ENCODE measurements at places on chromosomes 7 and 10.

- no peak for DNase-seq
Measured at GRCh38 chr7:72078856-72079255, 333.3 kb downstream of the CALN1 start.

DNA sequence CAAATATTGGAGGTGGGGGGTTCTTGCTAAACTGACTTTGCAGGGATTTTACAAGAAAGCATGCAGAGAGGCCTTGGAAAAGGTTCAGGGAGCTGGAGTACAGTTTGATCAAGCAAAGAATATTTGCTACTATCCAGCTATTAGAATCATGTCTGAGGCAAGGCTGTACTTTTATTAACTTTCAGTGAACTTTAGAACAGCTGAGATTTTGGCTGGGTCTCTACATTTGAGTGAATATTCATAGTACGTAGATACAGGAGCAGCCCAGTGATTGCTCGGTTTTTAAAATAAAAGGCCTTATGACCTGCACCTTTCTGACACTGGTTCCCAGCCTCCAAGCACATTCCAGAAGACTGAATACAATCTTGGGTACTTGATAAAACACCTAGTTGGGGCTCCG, 496.8 kb upstream of the AKR1E2 start:
- no peak for DNase-seq

DNA sequence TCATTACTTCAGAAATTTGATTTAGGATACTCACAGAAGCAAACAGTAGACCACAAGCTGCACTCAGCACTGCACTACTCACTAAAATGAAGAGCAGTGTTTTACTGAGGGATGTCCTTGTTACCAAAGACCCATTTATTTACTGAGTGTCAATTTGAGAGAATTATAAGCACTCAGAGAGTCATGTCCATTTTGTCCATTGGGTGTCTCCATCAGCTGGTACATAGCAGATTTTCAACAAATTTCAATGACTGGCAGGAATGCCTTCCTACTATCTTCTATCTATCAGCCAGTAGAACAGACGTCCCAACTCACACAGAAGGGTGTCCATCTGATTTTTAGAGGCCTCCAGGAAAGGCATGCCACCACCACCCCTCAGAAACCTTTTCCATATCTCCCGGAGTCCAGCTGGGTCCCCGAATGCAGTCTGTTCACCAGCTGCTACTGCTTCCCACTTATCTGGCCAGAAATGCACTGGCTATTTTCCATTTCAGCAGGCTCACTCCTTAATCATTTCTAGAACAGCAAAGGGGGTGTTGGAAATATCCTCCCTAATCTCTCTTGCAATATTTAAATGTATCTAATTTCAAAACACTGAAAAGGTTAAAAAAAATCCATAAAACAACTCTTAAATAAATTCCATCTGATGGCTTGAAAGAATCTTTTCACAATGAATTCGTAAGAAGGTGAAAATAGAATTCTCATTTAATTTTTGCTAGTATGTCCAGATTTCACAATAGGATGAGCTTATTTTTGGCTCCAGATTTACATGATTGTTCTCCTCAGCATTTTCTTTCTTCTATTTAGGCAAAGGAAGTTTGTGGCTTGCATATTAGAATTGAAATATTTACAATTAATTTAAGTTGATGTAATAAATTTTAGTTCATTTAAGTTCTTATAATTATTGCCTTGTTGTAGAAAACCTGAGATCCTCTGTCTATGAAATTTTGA, 1164.0 kb upstream of the CELF2 start:
- DNase-seq: no peak

GRCh38 chr10:119535837-119536507, 6.5 kb downstream of the RGS10 start:
- DNase-seq: no peak
